EH (cell line): ENCODE measurements at places on chromosomes 11 and 22.
A peak's percentile ranks its signal among the peaks of the same experiment; 100 is the strongest.

GRCh38 chr11:105834461-105834860, 187.6 kb downstream of the MSANTD4 start:
- DNase-seq = no peak

DNA sequence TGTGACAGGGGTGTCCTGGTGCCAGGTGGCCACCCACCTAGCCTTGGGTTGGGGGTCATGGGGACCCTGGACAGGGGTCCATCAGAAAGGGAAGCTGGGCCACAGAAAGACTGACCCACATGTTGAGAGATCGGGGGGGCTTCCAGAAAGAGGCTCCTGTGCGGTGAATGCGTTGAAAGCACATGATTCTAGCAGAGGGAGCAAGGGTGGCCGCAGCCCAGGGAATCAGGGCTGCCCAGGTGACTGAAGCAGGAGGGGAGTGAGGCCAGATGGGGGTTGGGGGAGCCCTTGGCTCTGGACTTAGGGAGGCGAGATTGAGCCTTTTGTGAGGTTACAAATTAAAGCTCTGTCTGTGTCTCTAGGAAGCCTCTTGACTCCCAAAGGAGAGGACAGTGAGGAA, 80.7 kb downstream of the MORC2 start:
- no peak for DNase-seq

DNA sequence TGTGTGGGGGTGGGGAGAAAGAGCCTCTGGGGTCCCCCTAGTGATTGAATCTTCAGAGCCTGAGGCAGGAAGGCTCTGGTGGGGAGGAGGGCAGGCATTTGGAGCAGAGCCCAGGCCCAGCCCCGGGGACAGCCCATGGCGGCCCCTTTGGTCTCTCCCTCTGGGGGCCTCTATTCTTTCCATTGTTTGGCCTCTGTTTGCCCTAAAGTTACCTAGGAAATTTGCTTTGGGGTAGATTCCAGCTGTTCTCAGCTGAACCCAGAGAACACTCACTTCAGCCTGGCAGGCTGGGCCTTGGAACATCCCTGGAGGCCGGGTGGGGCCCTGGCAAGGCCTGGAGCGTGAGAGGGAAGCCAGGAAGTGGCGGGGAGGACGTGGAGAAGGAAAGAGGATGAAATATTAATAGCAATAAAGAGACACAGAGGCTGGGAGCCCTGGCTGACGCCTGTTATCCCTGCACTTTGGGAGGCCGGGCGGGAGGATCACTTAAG, 22.9 kb upstream of the A4GALT start:
- DNase-seq = peak; percentile 63

- no peak for DNase-seq
These were observed 58.8 kb downstream of the MCM5 start for GRCh38 chr22:35458547-35459422.

GRCh38 chr11:46279126-46280099, 2.0 kb downstream of the CREB3L1 start:
- DNase-seq = peak; percentile 87

- peak; percentile 64 for DNase-seq
These were observed 61.5 kb upstream of the SLC25A18 start for GRCh38 chr22:17501679-17502285.

- DNase-seq = peak; percentile 43
These were observed 36.9 kb downstream of the DGCR2 start for GRCh38 chr22:19085233-19085718.

- DNase-seq = no peak
These were observed 10.4 kb upstream of the SYT8 start for GRCh38 chr11:1824221-1825038.

- DNase-seq = no peak
These were observed 10.5 kb downstream of the C11orf86 start for GRCh38 chr11:66985508-66986177.

GRCh38 chr11:63805844-63806415, 7.3 kb upstream of the SPINDOC start:
- peak; percentile 72 for DNase-seq

DNA sequence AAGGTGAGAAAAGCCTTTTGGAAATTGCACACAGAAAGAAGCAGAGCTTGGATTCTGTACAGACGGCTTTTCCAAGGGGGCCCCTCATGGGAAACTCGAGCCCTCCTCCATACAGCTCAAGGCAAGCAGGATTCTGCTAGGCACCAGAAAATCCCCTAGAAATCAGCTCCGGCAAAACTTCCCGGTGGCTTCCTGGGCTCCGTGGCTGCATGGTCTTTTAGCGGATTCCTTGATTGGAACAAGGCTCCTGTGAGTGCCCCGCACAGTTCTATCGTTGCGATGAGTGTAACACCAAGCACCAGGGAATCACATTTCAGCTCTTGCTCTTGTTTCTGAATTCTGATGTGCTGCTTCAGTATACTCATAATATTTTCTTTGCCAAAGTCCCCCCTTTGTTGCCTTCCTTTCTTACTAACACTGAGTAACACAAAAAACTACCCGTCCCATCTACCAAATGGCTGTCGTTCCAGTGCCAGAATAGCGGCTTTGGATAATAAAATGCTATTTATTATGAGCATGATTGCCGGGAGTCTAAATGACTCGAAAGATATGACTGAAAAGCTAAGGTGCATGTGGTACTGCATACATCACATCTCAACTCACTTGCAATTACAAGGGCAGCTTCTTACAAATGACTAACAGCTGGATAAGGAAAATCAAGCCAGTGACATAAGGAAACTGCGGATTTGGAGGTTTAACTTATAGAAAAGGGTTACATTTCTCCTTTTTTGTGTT, 494.1 kb downstream of the DLG2 start:
- no peak for DNase-seq

GRCh38 chr11:76666408-76666807, 4.1 kb downstream of the LRRC32 start:
- DNase-seq = no peak

DNA sequence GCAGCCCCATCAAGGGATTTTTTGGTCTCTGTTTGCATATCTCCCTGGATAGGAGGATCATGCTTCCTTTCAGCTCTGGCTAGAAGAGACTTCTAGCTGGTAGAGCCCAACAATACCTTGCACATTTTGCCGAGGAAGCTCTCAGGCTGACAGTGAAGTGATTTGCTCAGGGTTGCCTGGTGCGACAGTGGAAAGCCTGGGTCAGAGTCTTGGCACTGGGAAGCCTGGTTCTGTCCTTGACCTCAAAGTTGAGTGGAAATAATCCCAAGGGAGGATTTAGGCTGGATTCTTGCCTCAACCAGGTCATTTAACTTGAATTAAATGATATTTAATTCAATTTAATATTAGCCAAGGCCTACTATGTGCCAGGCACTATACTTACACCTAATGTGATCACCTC, 24.4 kb upstream of the ALG8 start:
- DNase-seq = no peak

DNA sequence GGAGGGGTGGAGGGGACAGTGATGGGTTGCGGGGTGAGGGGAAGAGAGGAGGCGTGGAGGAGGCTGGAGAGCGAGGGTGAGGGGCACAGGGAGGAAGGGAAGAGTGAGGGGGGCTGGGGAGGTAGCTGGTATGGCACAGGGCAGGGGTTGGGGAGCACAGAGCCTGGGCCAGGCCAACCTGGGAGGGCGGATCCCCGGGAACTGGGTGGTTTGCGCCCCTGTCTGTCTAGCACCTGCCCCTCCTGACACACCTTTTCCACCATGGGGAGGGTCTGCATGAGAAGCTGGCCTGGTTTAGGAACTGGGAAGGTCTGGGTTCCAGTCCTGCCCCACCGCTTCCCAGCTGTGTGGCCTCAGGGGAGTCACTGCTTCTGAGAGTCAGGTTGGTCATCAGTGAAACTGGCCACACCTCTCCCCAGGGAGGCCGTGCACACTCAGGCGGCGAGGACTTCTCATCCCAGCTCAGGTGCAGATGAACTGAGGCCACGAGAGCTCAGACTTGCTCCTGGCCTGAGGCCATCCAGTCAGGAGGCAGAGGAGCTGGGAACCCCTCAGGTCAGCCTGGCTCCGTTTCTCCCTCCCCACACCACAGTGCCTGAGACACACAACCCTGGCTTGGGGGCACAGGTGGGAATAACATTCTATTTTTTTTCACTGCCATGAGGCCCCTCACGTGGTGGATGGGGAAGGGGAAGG, 95.6 kb downstream of the PHF21B start:
- DNase-seq = no peak

DNA sequence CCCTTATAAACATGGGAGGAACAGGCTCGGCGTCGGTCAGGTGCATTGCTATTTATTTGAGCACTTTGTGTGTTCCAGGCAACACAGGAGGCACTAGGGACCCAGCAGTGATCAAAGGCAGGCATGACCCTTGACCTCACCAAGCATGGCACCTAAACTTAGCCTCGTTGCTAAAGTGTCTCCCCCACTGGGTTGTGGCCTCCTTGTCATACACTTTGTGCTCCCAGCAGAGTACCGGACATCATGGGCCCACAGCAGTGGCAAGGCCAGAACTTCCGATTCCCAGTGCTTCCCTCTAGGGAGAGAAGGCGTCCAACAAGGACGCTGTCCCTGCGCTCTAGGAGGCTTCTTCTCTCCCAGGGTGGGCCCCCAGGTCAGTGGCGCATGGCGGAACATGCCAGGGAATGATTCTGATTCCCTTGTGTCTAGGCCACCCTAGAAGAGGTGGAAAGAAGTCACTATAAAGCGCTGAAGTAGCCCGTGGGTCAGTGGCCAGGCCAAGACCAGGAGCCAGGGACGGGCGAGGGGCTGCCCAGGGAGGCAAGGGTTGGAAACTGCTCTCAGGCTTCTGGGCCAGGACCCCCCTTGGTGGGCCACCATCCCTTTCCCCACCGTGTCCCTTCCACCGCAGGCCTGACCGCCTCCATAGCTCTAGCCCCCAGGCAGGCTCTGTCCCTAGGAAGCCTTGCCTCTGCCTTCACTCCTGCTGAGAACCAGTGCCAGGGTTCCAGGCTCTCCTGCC, 19.7 kb downstream of the TOM1 start:
- DNase-seq = no peak

DNA sequence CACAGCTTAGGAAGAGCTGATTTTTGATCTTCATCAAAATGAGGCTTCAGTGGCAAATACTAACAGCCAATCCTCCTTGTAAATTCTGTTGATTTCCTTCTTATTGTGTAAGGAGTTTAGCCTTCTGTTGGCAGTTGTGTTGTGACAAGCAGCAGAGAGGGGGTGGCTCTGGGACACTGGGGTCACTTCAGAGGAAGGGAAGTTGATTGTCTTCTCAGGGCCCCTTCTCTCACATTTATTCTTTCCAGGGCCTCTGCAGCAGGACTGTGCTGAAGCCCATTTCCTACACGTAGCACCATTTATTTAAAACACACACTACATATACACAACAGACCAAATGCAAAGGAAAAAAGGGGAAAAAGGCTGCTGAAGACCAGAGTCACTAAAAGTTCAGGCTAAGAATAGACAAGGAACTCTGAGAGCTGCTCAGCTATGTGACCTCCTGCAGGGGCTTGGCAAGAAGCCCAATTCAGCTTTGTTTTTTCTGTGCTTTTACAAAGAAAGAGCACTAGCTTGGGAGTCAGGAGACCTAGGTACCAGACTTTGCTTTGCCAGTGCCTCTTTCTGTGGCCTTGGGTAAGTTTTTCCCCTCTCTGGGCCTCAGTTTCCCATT, 28.3 kb upstream of the UPB1 start:
- peak; percentile 94 for DNase-seq

DNA sequence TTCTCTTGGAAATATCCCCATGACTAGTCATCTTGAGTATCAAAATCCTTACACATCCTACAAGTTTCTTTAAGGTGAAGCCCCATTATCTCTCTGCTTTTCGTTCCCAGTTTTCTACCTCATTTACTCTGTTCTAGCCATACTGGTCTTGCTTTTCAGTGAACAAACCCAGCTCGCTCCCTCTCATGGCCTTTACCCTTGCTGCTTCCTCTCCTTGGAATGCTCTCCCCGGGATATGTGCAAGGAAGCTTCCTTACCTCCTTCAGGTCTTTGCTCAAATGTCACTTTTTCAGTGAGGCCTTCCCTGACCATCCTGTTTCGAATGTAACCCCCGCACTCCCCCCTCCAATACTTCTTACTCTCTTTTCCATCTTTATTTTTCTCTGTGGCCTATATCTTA, 331.8 kb downstream of the DYNC2H1 start:
- DNase-seq = no peak

GRCh38 chr11:106683435-106683834, 334.8 kb downstream of the GUCY1A2 start:
- DNase-seq = no peak

GRCh38 chr22:20235389-20235991, 32.6 kb downstream of the RTN4R start:
- no peak for DNase-seq

DNA sequence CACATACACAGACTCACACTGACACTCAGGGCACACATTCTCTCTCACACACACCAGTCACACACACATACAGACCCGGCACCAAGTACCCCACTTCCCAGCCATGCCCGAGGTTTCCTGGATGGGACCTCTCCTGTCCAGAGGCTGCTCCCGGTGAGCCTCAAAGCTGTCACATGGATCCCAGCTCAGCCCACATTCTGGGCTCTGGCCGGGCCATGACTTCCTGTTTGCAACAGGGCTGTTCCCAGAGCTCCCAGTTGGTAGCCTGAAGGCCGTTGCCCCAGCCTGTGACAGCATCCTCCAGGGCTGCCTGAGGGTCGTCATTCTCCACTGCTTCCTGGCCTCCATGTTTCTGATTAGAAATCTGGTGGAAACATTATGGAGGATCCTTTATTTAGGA, 14.6 kb upstream of the CYP2D6 start:
- DNase-seq = peak; percentile 16

- DNase-seq = no peak
These were observed 129.2 kb downstream of the ARL14EP start for GRCh38 chr11:30452114-30452513.

DNA sequence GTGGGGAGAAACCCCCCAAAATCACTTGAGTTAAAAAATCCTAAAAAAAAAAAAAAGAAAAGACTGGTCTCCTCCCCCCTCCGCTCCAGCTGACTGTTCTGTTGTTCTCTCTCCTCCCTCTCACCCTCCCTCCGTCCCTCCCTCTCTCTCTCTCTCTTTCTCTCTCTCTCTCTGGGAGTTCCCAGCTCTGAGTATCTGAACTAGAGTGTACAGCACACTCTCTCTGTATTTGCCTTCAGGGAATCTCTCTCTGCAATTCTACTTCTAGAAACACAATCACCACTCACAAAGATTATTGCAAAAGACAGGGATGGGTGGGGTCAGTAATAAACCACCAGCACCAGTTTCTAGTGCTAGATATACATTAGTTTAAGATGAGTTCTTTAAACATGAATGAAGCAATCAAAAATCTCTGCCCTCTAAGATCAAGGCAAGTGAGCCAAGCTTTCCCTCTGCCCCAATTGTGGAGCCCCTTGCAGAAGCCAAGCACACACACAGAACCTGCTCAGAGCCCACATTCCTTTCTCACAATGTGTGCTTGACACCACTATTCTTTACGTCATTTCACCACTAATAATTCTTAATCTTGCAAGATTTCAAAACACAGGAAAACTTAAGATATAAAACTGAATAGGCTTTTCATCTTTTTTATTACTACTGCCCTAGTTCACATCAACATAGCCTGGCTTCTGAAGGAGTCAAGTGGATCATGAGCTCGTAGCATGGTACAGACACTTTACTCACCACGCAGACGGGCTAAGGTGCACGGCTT, 133.5 kb downstream of the RBFOX2 start:
- peak; percentile 91 for DNase-seq
